ENCODE measurements at places on chromosomes 1 and 21.

- no peak for DNase-seq
These were observed 175.8 kb downstream of the TNFSF18 start for GRCh38 chr1:172874950-172875349.

- no peak for DNase-seq
These were observed 24.5 kb upstream of the PALMD start for GRCh38 chr1:99621340-99621901.

DNA sequence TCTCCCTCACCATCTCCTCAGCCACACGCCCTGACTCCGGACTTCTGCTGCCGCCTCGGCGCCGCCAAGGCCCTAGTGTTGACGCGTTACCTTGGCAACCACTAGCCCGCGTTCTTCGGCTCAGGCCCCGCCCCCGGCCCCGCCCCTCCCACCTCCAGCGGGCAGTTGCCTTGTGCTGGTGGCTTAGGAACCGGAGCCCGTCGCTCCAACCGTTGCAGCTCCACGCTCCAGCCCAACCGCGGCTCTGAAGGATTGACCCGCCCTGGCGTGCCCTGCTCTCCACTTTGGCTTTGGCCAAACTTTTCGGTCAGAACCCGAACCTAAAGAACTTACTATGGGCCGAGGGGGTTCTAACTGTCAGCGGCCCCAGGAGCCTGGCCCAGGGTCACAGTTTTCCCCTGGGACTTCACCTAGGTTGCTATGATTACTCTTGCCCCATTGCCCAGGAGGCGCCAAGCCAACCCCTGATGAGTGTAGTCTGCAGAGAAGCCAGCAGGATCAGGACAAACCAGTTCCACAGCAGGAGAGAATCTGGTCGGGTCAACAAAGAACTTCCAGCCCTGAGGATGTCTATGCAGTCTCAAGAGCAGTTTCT is at the start of gene CFAP45:
Gene CFAP45, minus strand, starts transcription at position 80 of the 595 bp plus-strand sequence. Its CDS starts 67 bp downstream, at position 13.
- DNase-seq: no peak

GRCh38 chr1:53060579-53060978 is 1.4 kb upstream of the PODN start:
- no peak for DNase-seq

DNA sequence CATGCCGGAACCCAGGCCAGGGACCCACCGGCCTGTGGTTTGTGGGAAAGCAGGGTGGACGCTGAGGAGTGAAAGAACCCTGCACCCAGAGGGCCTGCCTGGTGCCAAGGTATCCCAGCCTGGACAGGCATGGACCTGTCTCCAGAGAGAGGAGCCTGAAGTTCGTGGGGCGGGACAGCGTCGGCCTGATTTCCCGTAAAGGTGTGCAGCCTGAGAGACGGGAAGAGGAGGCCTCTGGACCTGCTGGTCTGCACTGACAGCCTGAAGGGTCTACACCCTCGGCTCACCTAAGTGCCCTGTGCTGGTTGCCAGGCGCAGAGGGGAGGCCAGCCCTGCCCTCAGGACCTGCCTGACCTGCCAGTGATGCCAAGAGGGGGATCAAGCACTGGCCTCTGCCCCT is 18.5 kb downstream of the CSF1 start:
- no peak for DNase-seq

GRCh38 chr1:94103608-94104007 is 17.3 kb downstream of the ABCA4 start:
- DNase-seq: no peak

GRCh38 chr1:24855474-24855873 is 74.6 kb downstream of the RUNX3 start:
- DNase-seq: no peak

- DNase-seq: no peak
These were observed 432.3 kb downstream of the DPYD start for GRCh38 chr1:97488530-97488929.

- no peak for DNase-seq
These were observed 16.3 kb upstream of the ADAMTSL4 start for GRCh38 chr1:150532860-150533259.

DNA sequence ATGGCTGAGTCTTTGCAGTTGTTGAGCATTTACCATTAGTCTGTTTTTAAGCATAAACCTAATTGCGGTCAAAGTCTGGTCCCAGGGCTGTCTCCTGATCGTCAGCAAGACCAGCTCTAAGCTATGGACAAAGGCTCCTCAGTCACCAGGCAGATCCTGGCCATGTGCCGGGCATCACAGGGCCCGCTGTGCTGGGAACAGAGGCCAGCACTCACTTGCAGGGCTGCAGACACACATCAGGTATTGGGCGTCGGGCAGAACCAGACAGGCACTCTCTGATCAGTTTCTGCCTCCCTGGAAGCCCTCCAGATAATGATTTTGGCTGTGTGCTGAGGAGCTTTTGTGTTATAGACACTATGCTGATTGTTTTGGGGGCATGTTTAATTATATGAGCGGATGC is 26.6 kb downstream of the TMEM51 start:
- DNase-seq: no peak

DNA sequence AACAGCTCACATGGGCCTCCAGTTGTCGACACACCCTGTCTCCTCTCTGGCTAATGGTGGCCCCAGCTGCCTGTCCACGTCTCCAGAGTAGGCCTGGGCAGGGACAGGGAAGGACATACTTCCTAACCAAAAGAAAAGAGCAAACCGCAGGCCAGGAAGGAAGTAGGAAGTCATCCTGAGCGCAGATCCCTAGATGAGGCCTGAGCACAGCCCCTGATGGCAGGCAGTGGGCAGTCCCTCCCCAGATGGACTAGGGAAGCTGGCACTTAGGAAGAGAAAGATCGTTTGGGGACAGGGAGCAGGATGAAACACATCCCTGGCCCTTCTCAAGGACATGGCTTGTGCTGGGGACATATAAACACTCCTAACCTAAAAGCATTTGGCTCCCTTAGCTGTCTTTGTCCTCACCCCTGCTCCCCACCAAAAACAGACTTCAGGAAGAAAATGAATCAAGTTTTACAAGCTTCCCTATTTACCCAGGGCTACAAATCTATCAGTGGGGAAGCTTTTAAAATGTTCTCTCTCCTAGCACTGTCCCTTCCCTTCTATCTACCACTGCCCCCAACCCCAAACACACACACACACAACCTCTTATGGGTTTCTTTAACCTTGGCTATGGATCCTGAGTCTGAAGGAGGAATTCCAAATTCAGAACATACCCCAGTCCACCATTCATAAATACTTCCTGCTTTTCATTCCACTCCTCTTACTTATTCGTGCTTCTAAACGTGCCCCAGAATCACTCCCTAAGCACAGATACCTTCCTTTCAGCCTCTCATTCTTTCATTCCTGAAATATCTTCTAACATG is 21.1 kb downstream of the SSBP3 start:
- no peak for DNase-seq

- DNase-seq: no peak
These were observed 83.7 kb downstream of the HLCS start for GRCh38 chr21:36882776-36883175.

DNA sequence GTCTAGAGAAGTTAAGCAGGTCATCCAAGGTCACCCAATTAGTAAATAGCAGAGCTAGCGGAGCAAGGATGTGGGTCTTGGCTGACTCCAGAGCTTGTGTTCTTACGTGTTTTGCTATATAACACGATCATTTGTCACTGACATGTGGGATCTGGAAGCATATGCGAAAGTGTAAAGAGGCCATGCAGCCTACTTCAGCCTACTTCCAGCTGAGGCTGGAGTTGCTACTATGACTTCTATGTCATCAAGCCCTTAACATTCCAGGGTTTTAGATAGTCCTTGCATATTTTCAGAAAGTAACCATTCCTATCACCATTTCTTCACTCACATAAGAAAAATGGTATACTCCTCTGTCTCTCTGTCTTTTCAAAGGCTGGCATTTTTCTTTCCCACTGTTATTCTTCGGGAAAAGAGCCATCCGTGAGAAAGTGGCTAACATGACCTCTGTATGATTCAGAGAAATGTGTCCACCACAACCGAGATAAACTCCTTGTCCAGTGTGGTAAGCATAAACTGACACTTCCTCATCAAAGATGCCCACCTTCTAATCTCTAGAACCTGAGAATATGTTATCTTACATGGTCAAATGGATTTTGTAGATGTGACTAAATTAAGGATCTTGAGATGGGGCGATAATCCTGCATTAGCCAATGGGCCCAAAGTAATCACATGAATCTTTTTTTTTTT is 24.0 kb upstream of the ABL2 start:
- no peak for DNase-seq

DNA sequence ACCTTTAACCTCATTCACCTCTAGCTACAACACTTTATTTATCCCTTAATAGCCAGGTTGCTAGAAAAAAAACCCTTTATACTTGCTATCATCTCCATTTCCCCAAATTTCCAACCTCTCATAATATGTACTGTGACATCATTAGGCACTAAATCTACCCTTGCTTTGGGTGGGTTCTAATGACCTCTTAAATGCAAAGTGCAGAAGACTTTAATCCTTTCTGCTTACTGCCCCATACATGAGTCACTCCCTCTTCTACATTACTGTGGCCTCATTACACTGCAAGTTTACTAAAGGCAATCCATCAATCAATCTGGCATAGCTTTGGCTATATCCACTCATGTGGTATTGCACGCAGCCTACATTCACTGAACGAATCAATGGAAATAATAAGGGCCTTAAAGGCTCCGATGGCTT is 353.3 kb downstream of the SMYD3 start:
- no peak for DNase-seq

GRCh38 chr1:71542155-71542554 is 461.3 kb upstream of the ZRANB2 start:
- no peak for DNase-seq

- no peak for DNase-seq
These were observed 13.6 kb downstream of the GJA4 start for GRCh38 chr1:34806396-34806795.

GRCh38 chr21:34147792-34148418 is 74.5 kb downstream of the MRPS6 start:
- DNase-seq: no peak

GRCh38 chr1:224456637-224456953 is 22.0 kb upstream of the WDR26 start:
- DNase-seq: no peak

DNA sequence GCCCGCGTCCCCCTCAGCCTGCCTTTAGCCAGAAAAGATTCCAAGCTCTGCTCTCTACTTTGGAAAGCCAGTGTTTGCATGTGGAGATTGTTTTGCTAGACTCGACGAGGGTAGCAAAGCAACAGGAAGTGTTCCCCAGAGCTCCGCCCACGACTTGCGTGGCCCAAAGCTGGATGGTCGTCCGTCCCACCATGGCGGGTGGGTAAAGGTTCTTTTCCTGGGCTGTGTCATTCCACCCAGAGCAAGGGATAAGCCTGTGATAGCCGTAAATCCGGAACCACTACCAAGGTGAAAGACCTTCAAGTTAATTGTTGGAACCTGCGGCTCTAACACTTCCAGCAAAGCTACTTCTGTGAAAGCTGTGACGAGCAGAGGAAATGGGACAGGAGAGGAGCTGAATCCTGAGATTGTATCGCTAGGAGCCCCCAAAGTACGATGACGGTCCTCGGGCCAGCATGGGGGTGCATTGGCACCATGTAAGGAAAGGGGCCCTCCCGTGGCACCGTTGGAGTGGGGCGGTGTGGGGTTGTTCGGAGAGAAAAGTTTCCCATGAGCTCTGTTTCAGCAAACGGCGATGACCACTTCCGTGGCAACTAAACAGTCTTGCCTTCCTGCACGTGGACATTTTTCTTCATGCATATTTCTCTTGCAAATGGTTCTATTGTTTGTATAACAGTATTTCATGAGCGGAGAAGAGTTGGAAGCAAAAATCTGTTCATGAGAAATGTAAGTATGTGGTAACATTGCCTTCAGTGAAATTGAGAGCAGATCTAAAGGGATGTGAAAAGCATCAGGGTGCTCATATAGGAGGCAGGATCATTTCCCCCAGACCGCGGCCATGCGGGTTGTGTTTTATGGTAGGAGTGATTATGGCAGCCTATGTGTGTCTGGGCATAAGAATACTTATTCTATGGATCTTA is 8.4 kb downstream of the MX2 start:
- DNase-seq: no peak

DNA sequence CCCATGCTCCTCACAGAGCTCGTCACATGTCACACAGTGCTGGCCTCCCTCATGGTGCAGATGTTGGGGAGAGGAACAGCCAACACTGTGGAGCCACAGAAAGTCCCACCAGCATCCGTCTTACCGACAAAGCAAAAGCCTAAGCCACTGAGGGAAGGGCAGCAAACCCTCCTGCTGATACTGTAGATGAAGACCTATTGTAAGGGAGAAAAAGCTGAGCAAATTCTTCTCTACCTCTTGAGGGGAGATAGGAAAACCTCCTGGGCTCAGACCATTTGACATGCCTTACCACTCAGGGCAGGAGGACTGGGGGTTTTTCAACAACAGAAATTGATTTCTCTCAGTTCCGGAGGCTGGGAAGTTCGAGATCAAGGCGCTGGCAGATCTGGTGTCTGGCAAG is 95.9 kb downstream of the WDR64 start:
- DNase-seq: no peak

DNA sequence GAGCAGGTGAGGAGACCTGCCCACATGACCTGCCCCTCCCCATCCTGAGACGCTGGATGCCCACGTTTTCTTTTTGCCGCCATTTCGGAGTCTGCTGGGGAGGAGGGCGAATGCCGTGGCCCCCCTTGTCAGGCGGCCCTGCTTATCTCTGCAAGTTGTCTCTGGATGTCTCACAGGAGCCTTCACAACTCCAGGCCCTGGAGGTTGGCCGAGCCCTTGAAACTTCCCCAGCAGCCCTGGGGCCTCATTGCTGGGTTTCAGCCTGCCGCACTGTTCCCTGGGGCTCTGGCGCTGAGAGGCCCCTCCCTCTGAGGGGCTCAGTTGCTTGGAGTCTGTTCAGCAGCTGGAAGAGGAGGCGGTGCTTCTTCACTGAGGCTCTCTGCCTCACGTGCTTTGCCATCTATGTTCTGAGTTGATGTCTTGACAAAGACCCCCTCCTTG is 29.8 kb upstream of the ZBTB21 start:
- no peak for DNase-seq

DNA sequence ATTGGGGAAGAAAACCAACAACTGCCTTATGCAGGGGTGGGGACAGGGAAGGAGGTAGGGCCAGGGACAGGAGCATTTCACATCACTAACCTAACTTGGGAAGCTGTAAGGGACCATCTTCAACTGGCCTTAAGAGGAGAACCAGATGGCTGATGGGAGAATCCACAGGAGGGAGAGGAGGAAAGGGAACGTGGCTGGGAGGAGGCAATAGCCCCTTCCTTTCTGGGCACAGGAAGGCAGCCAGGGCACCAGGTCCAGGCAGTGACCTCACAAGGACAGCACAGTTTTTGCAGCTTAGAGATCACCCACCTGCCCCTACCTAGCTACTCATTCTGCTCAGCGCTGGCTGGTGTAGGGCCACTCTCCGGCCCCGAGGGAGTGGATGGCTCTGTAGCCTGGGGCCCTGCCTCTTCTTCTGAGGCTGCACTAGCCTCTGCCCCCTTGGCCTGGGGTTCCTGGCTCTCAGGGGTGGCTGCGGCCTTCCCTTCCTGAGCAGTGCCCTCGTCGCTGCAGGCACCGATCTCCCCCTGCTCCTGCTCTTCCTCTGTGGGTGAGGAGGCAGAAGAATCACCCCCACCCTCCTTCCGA is 1.7 kb downstream of the MARCKSL1 start:
- no peak for DNase-seq

GRCh38 chr1:237976331-237976730 is 85.6 kb upstream of the ZP4 start:
- no peak for DNase-seq

- no peak for DNase-seq
These were observed 45.8 kb downstream of the KCNH1 start for GRCh38 chr1:211088156-211088555.

- no peak for DNase-seq
These were observed 890.9 kb downstream of the MRPL39 start for GRCh38 chr21:24716281-24716918.

GRCh38 chr1:115088115-115088778 is 1.1 kb downstream of the TSPAN2 start:
- no peak for DNase-seq

Data from stimulated activated CD8-positive, alpha-beta memory T cell treated with anti-CD3 and anti-CD28 coated beads, Interleukin-2, amount 100 ng/mL, for 1 hour (primary cell).